ENCODE measurements at places on chromosomes 13 and 19.

GRCh38 chr13:54165581-54166215 lies 1137.1 kb downstream of the OLFM4 start:
- no peak for DNase-seq

GRCh38 chr13:53112522-53112921 lies 83.9 kb downstream of the OLFM4 start:
- DNase-seq: no peak

DNA sequence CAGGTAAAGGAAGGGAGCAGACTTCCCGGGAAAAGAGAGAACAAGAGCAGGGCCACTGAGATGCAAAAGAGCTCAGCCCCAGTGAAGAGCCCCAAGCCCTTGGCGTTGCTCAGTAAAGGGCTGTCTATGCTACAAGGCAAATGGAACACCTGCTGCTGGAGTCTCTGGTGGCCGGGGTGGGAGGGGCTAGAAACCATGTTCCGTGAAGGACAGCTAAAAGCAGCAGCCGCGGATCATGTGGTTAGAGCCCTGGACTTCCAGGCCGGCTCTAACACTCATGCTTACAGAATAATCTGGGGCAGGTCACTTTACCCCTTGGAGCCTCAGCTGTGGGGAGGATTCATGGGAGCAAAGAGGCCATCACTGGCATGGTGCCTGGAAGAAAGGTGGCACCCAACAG lies 17.8 kb downstream of the POU2F2 start:
- DNase-seq: no peak

GRCh38 chr13:23788459-23788858 lies 100.7 kb downstream of the MIPEP start:
- DNase-seq: no peak

DNA sequence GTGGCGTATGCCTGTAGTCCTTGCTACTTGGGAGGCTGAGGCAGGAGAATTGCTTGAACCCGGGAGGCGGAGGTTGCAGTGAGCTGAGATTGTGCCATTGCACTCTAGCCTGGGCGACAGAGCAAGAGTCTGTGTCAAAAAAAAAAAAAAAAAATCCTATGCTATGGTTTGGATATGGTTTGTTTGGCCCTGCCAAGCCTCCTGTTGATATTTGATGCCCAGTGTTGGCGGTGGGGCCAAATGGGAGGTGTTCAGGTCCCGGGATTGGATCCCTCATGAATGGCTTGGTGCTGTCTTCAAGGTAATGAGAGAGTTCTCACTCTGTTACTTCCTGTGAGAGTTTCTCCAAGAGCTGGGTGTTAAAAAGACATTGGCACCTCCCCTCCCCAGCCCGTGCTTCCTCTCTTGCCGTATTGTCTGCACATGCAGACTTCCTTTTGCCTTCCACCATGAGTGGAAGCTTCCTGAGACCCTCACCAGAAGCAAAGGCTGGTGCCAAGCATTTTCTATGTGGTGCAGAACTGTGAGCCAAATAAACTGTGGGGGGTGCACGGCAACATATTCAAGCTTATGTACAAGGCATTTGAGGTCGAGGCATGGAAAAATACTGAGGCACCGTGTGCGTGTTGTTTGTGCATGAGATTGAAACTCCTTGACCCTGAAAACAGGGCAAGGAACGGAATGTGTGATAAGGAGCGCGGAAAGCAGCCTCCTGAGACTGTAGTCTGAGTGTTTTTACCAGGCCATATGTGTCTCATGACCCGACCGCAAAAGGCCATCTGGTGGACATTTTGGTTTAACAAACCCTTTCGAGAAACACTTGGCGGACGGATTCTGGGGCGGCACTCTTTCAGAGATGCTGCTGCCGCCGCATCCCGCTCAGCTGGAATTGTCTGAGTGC lies 7.3 kb downstream of the SIGLEC9 start:
- peak; percentile 60 for DNase-seq

GRCh38 chr13:92951273-92951890 lies 275.2 kb upstream of the GPC6 start:
- no peak for DNase-seq

GRCh38 chr19:46350758-46351159 lies 3.9 kb downstream of the PPP5C start:
- peak; percentile 49 for DNase-seq

GRCh38 chr19:5339198-5339949 lies 1.2 kb downstream of the PTPRS start:
- DNase-seq: no peak

DNA sequence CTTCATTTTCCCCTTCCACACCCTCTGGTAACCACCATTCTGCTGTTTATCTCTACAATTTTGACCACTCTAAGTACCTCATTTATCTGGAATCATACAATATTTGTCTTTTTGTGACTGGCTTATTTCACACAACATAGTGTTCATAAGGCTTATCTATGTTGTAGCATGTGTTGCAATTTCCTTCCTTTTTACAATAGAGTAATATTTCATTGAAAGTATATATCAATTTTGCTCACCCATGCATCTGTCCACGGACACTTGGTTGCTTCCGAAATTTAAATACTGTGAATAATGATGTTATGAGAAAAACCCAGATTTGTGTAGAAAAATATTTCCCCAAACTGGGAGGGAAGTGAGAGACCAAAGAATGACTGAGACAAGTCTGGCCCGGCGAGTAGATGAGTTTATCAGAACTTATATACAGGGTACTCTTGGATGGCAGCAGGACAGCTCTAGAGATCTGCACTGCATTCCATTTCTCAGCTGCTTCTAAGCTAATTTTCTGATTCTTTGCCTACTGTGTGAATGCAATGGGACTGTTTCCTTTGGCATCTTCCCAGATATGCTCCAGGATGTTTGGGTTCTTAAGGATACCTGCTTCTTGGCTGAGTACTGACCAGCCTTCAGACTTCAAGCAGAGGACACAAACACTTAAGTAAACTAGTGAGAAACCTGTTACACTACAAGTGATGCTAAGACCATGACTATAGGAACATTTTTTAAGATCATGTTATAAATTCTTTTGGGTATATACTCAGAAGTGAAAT lies 834.0 kb upstream of the PCDH9 start:
- DNase-seq: no peak

DNA sequence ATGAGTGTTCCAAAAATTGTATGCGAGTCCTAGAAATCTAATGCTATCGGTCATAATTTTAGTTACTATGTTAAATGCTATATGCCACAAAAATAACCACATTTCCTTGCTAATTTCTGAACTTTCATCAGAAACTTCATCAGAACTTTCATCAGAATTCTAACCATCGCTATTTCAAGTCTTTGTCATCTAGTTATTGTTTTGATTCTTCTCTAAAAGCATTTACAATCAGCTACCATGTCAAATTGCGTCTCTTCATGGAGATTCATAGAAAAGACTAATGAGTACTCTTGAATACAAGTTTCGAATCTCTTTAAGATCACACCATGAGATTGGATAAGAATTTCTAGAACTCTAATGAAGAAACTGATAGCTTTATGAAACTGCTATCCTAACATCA lies 52.7 kb upstream of the TM9SF2 start:
- DNase-seq: no peak

GRCh38 chr13:25469169-25469525 lies 97.4 kb downstream of the ATP8A2 start:
- DNase-seq: no peak

DNA sequence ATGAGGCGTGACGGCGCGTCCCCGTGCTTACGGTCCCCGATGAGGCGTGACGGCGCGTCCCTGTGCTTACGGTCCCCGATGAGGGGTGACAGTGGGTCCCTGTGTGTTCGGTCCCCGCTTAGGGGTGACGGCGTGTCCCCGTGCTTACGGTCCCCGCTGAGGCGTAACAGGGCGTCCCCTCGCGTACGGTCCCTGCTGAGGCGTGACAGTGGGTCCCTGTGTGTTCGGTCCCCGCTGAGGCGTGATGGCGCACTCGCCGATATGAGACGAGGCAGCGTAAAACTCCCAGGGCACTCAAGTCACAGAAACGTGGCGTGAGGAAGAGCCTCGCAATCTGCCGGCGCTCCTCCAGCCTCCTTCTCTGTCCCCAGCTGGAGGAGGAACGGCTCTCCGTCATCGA lies 20.9 kb downstream of the CFAP97D2 start:
- no peak for DNase-seq

DNA sequence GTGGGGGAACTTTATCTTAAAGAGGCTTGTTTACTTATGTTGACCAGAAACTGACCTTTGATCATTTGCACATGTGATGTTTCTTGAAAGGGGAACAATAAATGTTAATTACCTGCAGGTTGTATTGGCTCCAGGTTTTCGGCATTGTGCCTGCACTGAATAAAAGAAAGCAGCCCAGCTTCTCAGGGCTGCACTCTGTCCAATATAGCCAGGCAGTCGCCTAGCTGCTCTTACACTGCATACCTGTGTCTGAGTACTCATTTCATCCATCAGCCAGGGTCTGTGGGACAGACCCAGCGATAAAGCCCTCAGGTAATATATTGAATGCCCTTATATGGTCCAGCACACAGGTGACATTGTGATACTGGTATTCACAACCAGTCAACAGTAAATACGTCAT lies 8.9 kb upstream of the ZNF726 start:
- DNase-seq: no peak

DNA sequence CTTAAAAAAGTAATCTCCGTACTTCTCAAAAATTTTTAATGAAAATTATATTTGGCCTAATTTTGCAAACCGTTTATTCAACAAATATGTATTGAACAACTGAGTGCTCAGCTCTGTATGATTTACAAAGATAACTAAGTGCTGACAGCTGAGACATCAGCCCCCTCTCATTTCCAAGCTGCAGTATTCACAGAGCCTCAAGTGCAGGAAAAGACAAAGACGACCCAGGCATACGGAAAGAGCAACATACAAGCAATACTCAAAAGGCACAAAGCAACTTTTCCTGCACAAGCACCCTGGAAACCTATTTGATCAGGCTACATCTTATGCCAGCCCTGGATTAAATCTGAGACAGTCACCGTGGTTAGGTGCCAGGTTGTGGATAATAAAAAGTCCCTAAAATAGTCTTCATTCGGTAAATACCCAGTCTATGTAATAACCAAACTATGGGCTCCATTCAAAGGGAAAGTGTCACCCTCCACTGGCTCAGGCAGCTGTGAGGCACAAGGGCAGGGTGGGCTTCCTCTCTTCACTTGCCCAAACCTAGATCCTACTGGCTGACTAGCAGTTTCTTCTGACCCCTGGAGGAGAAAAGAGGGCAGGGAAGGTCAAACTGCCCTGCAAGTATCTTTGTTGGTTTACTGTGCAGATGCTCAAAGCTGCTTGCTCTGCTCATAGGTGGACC lies 65.5 kb downstream of the TBC1D4 start:
- DNase-seq: no peak

DNA sequence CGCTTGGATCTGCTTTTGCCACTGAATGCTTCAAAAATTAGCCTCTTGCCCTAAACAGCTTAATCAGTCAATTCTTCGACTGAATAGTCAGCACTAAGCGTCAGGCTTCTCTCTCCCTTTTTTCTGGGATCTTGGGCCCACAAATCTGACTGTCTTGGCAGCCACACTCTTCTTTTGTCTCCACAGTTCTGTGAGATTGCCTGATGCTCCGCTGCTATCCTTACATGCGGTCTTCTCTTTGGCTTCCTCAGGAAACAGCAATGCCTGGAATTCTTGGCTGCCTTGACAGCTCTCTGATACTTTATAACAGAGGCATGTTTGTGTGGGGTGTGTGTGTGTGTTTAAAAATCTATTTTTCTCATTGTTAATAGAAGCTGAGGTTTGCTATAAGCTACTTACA lies 32.6 kb downstream of the ERCC5 start:
- no peak for DNase-seq

DNA sequence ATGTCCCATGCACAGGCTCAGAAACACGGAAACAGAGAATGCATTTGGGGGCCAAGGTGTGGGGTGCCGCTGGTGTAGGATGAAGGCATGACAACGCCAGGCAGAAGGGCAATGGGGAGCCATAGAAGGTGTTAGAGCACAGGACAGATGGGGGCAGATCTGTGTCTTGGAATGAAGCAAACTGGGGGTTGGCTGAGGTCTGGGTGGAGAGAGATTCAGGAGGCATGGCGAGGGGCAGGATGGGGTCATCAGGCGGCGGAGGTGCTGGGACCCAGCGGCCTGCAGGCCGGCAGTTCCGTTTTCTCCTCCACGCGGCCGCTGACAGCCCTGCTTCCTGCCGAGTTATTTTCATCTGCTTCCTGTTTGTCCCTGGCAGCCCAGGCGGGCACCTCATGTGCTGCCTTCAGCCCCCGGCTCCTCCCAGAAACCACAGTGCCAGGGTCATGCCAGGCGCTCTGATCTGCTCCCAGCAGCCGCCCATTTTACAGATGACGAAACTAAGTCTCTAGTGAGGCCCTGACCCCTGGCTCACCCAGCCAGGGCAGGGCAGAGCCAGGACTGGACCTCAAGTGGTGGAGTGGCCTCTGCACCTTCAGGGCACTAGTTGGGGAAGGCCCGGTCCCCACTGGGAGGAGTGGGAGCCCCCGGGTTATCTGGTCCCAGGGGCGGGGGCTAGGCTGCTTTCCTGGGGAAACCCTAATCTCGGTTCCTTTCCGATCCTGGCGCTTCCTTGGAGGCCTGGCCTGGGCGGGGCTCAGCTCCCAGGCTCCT lies 2.2 kb downstream of the ARHGAP45 start:
- DNase-seq: peak; percentile 88

GRCh38 chr13:31957772-31958171 lies 73.8 kb upstream of the FRY start:
- DNase-seq: no peak
